Renal cortex interstitium (tissue), 15 donors: ENCODE measurements at places on chromosomes 3 and 15.
A peak's percentile ranks its signal among the peaks of the same experiment; 100 is the strongest.

DNA sequence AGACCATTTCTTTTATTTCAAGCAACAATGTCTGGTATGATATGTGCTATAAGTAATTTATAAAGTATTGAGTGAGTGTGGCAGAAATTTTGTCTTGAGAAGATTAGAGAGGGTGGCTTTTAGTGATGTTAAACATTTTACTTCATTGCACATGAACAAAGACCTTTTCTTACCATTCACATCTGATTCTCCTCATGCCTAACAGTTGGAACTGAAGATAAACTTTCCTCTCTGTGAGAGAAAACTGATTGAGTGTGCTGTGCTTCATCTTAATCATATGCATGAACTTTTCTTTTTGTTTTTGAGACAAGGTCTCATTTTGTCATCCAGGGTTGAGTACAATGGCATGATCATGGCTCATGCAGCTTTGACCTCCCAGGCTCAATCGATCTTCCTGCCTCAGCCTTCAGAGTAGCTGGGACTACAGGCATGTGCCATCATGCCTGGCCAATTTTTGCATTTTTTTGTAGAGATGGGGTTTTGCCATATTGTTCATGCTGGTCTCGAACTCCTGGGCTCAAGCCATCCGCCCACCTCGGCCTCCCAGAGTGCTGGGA, 377.7 kb upstream of the GOLIM4 start:
- DNase-seq = no peak

DNA sequence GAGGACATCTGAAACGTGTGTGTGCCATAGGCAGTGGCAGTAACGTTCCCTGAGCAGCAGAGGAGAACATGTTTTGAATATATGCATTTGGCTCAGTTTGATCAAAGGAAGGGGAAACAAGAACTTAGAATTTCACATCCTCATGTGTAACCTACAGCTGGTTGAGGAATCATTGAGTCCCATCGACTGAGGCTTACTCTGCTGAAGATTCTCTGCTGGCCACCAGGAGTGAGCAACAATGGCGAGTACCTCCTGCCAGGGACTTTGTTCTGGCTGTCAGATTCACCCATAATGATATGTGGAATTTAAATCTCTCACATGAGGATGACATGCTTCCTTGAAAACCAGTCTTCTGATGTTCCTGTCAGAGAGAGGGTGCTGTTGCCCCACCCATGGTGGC, 21.3 kb downstream of the GORASP1 start:
- no peak for DNase-seq

DNA sequence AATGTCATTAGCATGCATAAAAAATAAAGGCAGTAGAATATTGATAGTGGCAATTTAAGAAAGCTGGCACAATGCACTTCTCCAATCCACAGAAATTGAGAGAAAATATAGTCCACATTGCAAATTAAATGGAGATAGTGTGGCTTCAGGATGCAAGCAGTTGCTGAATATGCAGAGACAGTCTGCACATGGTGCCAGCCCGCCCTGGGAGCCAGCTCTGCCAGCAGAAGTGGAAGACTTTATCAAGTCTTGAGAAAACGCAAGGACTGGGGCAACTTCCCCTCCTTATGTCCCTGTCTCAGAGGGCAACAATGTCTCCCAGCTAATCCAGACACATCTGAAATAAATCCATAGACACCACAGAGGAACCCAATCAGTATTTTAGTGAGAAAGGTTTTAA, 57.2 kb downstream of the MB21D2 start:
- no peak for DNase-seq

DNA sequence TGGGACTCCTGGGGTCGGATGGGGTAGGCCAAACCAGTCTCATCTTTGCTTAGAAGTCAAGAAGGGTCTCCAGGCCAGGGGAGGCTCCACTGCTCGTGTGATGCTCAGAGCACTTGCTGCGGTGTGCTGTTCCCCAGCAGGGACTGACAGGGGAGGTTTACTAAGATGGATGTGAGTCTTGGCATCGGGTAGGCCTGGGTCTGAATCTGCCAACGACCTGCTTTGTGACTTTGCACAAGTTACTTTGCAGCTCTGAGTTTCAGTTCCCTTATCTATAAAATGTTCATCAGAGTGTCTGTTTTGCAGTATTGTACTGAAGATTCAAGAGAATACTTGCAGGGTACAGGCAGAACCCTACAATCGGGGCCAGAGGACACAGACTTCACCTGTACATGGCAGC, 17.3 kb upstream of the CDCP1 start:
- DNase-seq = no peak

DNA sequence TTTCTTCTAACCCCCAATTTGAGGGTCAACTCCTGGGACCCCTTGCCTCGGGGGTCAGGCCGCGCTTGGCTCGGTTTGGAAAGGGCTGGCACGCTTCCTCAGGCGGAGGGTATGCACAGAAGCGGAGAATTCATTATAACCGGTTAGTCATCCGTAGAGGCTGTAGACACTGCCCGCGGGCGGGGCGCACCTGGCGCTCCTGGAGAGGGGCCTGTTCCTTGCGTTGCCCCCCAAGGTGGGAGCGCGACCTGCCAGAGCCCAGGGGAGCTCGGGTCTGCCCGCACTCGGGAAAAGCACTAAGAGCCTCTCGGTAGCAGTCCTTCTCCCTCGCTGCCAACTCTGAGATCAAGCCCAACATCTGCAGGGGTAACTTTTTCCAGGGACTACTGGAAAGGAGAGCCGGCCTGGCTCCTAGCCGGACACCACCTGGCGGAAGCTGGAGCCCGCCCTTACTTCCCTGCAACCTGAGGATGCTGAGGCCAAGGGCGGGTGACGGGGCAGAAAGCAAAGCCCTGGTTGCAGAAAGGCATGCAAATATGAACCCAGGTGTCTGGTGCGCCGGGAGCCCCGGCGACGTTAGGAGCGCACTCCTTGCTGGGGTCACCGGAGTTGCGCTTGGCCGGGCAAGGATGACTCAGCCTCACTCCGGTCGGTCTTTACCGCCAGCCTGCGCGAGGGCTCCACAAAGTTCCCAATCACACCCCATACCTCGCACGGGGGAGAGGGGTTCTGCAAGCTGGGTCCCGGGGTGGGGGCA, 1.5 kb upstream of the CACNA2D3 start:
- no peak for DNase-seq

DNA sequence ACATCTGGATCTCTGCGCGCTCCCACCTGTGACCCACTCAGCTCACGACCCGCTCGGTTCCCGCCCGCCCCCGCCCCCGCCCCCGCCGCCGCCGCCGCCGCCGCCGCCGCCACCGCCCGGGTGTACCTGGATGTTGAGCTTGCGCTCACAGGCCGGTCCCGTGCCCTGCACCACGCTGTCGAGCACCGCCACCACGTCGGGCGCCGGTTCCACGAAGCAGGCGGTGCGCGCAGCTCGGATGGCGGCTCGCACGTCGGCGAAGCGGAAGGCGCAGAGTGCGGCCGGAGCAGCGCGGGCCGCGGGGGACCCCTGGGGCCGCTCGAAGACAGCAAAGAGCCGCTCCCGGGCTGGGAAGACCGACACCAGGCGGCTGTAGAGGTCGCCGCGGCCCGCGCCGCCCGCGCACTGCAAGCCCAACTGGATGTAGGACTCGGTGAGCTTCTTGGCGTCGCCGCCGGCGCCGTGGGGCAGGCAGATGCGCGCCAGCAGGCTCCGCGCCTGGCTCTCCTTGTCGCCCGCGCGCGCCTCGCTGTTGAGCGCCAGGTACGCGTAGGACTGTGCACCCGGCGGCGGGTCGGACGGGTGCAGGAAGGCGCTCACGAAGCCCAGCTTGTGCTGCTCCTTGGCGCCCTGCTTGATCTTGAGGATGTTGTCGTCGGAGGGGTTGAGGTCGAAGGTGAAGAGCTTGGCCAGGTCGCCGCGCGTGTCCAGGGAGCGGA, 1.1 kb downstream of the PLXND1 start:
- no peak for DNase-seq

GRCh38 chr3:50689558-50689957, 14.8 kb downstream of the DOCK3 start:
- DNase-seq = no peak

DNA sequence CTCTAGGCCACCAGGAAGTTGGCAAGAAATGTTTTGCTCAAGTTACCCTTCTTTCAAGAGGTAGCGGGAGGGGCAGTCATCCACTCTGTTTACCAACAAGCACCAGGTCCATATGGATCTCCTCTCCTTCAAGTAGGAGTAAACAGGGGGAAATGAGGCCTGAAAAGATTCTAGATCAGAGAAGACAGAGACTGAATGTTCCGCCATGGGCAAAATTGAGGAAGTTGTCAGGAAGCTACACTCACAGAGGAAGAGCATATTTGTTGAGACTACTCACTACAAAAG, 81.6 kb downstream of the KLF15 start:
- DNase-seq = no peak

GRCh38 chr3:123486460-123486859, 37.6 kb upstream of the ADCY5 start:
- no peak for DNase-seq

DNA sequence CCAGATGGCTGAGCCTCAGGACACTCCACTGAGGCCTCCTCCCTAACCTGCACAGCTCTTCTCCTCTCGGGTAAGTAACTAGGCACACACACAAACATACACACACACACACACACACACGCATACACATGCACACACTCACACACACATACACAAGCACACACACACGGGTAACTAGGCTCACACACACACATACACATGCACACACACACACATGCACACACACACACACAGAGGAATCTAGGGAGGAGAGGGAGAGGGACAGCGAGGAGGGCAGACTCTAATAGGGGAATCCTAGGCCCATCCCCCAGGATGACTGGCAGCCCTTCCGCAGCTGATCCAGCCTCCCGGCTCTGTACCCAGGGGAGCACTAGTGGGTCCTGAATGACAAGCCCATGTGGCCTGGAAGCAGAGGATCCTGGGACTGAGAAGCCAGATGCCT, 177.4 kb upstream of the LINGO1 start:
- DNase-seq = no peak

- no peak for DNase-seq
Measured at GRCh38 chr3:157220211-157220610, 60.3 kb upstream of the CCNL1 start.

DNA sequence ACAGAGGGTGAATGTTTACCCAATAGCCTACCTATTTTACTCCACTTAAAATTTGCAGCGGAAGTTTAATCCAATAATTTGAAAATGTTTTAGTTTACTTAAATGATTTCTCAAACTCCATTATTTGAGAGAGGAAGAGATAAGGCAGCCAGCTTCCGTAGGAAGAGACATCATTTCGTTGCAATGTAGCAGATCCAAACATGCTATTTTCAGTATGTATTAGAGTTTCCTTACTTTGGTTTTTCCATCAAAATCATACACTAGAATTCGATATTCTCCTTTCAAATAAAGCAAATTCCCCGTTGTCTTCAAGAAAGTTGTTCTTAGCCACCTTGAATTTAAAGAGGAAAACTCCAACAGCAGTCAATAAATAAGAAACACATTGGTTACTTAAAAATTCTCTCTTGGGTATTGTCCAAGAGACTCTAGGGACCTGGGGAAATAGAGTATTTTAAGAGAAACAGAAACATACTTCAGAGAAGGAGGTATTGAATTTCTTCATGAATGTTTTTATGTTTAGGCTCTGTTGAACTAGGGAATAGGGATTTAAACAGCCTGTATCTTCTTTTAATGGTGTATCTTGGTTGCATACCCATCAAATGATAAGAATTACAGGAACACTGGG, 324.5 kb upstream of the GBE1 start:
- no peak for DNase-seq

DNA sequence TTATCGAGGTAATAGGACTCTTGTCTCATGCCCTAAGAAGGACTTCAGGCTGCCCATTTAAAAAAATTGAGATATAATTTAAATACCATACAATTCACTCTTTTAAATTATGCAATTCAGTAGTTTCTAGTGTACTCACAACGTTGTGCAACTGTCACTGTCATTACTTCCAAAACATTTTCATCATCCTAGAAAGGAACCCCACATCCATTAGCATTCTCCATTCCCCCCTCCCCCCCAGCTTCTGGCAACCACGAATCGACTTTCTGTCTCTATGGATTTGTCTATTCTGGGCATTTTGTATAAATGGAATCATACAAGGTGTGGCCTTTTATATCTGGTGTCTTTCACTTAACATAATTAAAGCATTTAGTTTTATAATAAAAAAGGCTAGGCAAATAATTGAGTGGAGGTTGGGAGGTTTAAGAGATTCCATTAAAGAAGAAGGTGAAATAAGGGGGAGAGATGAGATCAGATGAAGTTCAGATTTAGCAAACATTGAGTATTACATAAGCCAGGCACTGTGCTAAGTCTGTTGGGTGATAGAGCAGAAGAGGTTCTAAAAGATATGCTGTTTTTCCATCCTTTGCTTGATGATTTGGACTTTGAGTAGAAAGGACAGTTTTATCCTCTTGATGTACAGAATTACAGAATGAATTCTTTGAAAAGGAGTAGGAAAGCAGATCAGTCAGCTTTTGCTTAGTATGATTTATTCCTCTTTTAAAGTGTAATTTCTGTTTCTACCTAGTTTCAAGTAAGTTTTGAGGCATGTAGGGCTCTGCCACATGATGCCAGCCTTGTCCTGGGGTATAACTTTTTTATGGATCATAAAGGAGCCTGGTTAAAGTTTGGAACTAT, 36.3 kb downstream of the UBE2E2 start:
- DNase-seq = no peak

DNA sequence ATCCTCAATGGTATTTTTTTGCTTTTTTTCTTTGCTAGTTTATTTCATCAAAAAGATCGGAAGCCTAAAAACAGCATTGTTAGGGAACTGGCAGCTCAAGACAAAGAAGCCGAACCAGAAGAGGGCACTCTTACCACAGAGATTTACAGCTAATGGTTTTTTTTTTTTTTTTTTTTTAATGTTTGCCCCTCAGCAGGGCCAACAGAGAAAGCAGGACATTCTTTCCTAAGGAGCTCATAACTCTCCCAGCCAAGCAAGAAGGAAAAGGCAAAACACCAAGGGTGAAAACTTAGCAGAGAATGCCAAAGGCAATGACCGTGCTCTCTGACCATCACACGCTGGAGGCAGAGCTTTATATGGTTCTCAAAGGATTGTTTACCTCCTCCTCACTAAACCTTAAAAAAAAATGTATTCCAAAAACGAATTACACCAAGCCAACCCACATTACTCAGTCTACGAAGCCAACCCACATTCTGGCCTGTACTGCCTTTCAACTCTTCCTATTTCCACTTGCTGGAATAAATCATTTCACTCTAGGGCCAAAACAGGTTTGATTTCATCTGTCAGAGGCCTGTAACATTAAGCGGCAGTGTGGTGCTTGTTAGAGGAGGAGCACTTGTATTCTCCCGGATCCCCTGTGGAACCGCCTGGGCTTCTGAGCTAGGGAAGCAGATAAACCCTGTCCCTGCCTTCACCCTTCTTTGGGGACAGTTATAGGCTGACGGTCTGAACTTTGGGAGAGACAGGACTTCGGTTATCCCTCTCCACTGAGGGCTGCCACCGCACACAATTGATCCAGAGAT, 35.6 kb upstream of the GYG1 start:
- peak; percentile 48 for DNase-seq

DNA sequence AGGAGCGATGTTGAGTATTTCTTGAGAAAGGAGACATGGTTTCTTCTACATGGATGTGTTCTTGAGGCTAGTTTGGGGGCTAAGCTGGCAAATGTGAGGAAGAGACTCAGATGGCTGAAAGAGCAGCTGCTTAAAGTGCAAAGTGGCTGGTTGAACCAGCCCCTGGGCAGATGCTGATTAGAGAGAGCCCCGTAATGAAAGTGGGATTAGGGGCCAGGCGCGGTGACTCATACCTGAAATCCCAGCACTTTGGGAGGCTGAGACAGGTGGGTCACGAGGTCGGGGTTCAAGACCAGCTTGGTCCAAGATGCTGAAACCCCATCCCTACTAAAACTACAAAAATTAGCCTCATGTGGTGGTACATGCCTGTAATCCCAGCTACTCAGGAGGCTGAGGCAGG, 75.0 kb upstream of the GCNT3 start:
- no peak for DNase-seq

GRCh38 chr15:71400294-71400693, 285.0 kb downstream of the THSD4 start:
- DNase-seq = no peak
